Epithelial cell of esophagus (primary cell): ENCODE measurements at places on chromosomes 5 and 9.
A peak's percentile ranks its signal among the peaks of the same experiment; 100 is the strongest.

DNA sequence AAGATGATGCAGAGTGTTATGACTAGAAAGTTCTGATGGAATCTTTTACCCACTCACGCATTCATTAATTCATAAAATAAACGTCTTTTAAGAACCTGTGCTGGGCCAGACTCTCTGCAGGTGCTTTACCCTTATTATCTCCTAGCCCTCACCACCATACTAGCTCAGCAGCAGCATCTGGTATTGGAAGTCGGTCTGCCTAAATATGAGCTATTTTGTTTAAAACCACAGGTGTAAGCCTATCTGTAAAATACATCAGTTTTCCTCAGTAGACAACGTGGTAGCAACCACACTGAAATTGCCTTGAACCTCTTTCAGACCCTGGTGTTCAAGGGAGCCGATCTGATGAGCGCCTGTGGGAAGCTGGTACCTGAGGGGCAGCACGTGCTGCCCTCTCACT lies 69.4 kb downstream of the PPIC start:
- no peak for DNase-seq

GRCh38 chr5:172886476-172886875 lies 52.4 kb downstream of the ERGIC1 start:
- no peak for DNase-seq

GRCh38 chr5:131242728-131243255 lies 21.1 kb upstream of the CDC42SE2 start:
- peak; percentile 85 for DNase-seq

GRCh38 chr9:111272581-111272980 lies 57.4 kb downstream of the OR2K2 start:
- DNase-seq = no peak

GRCh38 chr5:127298656-127299055 lies 8.1 kb downstream of the MEGF10 start:
- DNase-seq = no peak

DNA sequence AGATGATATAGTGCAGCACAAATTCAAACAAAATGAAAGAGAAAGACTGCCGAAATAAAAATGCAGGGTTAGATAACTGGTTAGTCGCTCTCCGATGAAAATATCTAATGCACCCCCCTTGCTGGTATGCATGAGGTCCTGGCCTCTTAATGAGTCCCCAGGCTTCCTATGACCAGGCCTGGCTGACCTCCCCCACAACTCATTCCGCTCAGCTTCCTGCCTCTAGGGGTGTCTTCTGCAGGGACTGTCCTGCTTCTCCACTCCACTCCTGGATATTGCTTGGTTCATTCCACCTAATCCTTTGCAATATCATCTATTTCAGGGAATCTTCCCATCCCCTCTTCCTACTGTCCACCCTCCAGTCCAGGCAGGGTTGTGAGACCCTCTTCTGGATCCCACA lies 341.8 kb downstream of the ASTN2 start:
- no peak for DNase-seq

DNA sequence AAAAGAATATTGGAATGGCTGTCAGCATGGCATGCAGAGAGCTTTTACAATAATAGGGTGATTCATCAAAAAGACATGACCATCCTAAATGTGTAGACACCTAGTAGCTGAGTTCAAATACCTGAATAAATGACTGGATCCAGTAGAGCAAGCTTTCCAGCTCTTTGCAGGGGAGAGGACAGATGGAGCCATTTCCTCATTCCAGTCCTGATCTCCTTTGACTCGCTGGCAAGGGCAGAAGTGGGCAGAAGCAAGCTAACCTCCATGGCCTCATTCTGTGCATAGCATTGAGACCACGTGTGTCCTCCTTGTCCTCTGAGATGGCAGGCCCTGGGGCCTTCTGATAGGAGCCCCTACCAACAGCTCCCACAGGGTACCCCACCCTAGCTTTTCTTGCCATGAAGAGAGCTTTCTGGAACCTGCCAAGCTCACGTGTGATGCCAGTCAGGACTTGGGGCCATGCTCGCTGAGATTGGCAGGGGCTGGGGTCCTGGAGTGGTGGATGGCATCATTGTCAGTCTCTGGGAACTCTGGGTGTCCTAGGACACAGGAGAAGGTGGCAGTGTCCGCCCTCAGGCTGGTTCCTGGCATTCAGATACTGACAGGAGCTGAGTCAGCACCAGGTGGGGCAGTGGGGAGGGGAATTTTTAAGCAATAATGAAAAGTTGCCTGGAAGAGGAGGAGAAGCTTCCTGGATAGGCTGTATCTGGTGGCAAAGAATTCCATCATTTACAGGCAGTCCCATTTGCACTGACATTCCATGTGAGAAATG lies 33.6 kb downstream of the WWC1 start:
- peak; percentile 96 for DNase-seq

DNA sequence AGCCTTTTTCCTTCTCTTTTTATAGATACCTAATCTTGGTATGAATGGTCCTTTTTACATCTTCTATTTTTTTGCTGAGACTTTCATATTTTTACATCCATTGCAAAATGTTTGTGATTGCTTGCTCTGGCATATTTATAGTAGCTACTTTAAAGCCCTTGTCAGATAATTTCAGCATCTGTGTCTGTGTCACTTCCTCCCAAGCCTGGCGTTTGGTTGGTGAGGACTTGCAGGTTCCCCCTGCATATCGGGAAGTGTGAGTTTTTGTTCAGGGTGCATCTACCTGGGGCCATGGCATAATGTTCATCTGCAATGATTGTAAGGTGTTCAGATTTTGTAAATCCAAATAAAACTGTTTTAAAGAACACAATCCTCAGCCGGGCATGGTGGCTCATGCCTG lies 8.9 kb downstream of the FBXW5 start:
- no peak for DNase-seq

- DNase-seq = no peak
Observed at GRCh38 chr5:98460536-98460935, 312.9 kb upstream of the RGMB start.

DNA sequence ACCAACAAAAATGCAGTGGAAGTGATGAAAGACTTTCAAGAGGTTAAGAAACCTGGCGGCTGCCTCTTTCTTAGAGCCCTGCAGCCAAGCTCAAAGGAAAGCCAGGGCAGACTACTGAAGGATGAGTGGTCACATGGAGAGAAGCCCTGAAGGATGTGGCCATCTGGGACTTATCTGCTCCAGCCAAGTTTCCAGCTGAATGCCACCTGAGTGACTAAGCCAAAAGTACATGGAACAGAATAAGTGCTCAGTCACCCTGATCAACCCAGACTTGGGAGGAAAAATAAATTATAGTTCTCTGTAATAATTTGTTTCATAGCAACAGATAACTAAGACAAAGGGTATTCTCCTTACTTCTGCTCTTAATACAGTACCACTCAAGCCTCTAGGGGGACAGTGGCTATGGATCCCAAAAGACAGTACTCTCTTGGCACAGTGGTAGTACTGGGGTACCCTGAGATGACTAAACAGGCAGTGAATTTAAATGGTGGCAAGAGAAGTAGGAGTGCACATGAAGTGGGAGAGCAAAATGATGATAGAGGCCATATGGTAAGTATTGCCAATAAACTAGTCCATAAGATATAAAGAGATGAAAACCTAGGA lies 182.3 kb downstream of the ELAVL2 start:
- DNase-seq = peak; percentile 19

GRCh38 chr9:128005923-128006322 lies 25.1 kb upstream of the EEIG1 start:
- no peak for DNase-seq

DNA sequence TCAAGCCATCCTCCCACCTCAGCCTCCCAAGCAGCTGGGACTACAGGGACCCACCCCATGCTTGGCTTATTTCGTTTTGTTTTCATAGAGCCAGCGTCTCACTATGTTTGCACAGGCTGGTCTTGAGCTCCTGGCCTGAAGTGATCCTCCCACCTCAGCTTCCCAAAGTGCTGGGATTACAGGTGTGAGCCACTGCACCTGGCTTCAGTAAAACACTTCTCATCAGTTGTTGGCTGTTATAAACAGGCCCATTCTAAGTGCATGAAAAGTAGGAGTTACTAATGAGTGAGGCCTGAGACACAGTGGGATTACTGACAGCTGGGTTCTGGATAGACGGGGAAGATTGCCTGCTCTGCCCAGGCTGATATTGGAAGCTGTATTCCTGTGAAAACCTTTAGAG lies 3.5 kb downstream of the CRB2 start:
- DNase-seq = no peak

DNA sequence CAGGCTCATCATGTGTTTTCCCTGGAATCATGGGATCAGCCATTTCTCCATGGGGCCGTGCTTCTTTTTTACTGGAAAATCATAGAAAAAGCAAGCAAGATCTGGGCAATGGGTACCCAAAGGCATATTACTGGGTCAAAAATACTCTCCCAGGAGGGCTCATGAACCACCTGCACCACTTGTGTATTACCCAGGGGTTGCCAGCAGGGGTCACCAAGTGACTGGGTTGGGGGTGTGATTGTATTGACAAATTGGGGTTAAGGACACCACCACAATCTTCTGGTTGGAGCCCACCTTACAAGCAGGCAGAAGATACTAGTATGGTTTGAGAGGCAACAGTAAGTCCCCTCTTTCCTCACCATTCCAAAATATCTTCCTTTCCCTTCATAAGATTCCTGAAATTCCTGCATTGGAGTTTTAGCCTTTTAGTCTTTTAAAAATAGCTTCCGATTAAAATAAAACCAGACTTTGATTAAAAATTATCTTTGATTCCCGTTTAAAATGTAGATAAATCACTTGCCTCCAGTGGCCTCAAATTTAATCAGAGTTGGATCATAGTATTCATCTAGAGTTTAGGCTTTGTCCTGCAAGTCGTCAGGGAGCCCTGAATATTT lies 603.3 kb downstream of the KIF4B start:
- peak; percentile 37 for DNase-seq

- peak; percentile 33 for DNase-seq
Observed at GRCh38 chr9:91572811-91573210, 149.2 kb upstream of the NFIL3 start.

DNA sequence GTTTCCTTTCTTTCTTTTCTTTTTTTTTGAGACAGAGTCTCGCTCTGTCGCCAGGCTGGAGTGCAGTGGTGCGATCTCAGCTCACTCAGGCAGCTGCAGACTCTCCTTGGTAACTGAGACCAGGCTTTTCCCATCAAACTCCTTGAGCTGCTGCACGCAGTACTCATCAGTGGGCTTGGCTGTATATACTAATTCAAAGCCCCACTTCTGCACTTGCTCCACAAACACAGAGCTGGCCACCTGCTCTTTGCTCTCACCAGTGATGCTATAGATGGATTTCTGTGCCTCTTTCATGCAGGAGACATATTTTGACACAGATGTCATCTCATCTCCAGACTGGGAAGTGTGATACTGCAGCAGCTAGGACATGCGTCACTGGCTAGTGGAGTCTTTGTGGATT lies 252.7 kb downstream of the AP3B1 start:
- DNase-seq = no peak
